ENCODE measurements at places on chromosomes 11 and 22.

DNA sequence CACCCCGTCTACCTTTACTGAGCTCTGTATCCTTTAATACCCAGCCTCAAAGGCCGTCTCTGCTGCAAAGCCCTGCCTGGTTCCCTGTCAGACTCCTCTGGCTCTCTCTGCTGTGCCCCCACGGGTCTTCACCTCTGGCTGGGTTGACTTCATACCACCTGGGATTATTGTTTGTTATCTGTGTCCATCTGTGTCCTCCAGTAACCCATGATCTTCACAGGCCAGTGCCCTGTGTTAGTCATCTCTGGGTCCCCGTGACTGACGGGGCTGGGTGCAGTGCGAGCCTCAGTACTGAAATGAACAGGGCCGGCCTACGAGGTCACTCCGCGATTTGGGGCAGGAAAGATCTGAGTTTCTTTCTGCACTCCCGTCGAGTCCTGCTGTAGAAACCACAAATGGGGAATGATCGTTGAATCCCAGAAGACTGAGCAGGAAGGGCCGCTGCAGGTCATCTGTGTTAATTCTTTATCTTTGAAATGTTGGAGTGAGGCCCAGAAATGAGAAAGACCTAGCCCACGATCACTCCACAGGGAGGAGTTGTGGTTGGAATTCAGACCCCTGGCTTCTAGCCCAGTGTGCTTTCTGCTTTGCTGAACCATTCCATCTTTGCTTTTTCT, 12.3 kb upstream of the TUB start:
- DNase-seq = peak; percentile 4

GRCh38 chr11:13287036-13287435, 9.4 kb downstream of the BMAL1 start:
- no peak for DNase-seq

- peak; percentile 53 for DNase-seq
Observed at GRCh38 chr11:61111786-61112517, 9.7 kb downstream of the CD5 start.

DNA sequence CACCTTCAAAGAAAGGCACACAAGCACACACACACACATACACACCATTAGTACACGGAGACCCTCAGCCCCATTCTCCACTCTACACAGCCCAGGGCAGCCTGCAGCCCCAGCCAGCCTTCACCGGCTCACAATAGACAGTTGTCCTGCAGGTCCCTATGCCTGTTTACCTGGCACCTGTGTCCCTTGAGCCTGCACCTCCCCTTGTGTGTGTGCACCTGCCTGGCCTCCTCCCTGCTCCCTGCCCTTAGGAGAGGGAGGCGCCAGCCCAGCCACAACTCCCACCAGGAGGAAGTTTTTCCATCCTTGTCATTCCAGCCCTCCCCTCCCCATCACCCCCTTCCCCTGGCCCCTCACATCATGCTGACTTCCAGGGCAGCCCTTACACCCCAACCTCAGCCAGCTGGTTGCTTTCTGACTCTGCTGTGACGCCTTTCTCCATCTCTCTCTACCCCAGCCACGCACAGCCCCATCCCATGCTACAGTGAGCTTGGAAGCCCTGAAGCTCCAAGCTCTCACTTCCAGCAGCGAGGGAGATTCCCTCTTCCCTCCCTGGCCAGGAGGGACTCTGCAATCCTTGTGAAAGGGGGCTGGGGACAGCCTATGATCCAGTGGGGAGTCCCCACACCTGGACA, 4.4 kb downstream of the AHNAK start:
- no peak for DNase-seq

DNA sequence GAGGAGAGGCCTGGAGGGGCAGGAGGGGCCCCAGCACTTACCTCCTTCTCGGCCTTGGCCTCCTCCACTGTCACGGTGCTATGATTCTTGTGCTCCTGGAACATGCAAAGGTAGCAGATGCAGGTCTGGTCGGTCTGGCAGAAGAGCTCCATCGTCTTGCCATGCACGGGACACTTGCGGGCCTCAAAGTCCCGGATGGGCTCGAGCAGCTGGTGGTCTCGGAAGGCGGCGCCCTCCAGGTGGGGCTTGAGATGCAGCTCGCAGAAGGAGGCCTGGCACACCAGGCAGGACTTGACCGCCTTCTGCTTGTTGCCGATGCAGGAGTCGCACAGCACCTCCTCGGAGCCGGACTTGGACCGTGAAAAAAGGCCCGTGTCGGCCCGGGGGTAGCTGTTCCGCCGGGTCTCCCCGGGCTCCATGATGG, 714 bp downstream of the TRIM29 start:
- DNase-seq = no peak

GRCh38 chr22:49018601-49019000, 809.1 kb downstream of the BRD1 start:
- no peak for DNase-seq

DNA sequence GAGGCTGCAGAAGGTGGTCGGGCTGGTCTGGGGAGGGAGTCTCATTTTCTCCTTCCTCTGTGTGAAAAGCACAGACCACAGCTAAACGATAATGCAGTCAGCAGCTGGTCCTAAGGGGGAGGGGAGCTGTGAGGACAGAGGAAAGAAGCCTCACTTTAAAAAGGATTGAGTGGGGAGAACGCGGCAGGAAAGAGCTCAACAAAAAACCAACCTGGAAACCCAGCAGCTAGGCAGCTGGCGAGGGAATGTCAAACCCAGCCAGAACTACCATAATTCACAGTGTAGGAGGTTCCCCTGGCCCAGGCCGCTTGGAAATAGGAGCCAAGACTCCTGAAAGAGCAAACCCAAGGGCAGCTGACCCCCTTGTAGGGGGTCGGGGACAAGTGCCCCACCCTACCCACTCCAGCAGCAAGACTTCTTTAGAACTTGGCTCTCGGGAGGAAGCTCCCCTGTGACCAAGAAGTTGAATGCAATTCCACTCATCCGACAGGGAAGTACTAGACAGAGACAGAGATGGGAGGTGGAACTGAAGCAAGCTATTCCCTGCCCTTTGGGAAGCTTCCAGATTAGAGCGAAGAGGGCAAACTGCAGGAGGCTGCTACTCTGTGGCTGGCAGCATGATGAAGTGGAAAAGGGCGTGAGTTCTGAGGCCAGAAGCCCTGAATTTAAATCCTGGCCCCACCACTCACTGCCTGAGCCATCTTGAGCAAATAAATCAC, 16.5 kb upstream of the DGKZ start:
- no peak for DNase-seq

GRCh38 chr22:48579043-48579927, 1248.4 kb downstream of the BRD1 start:
- DNase-seq = no peak

DNA sequence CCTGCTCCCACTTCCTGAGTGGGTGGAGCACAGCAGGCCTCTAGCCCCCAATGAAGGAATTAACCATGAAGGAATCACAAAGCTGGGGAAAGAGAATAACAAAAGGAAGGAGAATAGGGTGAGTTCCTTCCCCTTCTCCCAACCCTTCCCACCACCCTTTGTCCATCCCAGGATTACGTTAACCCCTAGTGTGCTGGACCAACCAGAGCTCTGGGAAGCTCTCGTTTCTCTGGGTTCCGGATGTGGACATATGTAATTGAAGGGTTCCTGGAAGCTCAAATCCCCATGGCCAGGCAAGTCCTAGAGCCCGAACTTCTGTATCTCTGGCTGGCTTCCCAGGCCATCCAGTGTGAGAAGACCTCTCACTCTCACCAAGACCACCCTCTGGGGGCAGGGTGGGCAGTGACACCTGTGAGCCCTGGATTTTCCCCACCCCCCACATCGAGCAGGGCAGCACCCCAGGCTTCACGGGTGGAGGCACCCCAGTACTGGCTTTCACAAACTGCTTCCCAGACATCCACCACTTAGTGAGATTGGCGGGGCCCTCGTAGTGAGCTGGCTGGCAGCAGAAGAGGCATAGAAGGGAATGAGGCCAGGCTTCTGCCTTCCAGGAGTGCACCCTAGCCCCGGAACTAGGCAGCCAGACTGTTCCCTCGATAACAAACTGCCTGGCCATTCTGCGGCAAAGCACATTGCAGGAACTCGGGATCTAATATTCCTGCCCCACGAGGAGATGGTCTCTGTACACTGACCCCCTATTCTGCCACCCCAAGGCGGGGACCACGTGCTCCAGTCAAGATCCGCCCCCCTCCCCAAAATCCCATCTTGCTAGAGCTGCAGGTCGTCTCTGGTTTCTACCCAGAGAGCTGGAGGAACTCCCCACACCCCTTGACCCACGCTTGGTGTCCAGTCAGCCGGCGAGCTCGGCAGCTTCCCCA, 2.1 kb downstream of the NECTIN1 start:
- DNase-seq = no peak

DNA sequence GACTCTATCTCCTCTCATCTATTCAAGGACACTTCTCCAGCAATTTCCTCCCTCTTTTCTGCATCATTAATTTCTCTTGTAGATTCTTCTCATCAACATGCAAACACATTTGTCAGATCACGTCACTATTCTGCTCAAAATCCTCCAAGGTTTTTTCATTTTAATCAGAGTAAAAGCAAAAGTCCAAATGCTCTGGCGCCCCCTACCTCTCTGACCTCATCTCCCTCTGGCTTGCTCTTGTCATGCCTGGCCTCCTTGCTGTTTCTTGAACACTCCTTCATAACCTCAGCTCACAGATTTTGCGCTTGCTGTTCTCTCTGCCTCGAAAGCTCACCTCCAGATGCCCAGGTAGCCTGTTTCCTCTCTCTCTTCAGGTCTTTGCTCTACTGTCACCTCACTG, 22.4 kb downstream of the RTCB start:
- no peak for DNase-seq

DNA sequence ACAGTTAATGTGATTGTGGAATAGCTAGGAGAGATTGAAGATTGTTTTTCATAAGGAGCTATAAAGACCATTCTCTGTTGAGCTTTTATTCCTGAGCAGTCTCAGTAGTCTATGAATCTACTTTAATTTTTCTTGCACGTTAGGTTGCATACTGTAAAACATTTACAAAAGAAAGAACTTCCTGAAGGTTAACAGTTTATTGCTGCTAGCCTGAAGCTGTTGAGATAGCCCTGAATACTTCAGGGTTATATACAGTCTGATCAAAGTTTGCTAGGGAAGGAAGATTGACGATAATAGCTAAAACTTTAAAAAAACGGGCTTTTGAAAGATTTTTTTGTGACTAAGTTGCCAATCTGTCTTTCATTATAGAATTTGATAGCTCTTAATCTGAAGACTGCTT, 64.8 kb downstream of the PPP6R3 start:
- no peak for DNase-seq

DNA sequence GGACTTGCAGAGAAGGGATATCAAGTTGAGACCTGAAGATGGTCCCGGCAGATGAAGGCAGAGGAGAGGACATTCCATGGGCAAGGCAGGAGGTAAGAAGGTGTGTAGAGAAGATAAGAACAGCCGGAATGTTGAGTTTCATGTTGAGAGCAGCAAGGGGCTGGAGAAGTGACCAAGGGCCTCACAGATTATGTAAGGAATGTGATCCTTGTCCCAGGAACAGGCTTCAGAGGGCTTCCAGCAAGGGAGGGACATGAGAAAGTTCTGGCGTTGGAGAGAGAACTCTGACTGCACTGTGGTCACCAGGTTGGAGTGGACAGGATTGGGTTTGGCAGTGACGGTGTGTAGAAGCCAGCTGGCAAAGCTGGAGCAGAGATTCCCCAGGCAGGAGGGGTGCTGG, 27.6 kb upstream of the PPFIA1 start:
- no peak for DNase-seq

DNA sequence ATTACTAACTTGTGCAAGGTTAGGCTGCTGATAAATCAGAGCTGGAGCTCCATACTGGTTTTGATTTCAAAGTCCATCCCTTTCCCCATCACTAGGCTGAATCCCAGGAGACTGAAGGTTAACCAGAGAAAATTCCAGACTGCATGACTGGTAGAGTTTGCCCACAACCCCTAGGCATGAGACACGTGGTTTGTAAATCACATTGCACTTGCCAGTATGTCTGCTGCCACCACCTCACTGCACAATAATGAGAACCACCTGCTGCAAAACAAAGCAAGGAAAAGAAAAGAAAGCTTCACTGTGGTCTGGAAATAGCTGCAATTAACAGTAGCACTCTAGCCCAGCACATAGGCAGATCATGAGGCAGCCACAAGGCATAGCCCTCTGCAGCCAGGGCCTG, 67.6 kb upstream of the NTM start:
- no peak for DNase-seq

DNA sequence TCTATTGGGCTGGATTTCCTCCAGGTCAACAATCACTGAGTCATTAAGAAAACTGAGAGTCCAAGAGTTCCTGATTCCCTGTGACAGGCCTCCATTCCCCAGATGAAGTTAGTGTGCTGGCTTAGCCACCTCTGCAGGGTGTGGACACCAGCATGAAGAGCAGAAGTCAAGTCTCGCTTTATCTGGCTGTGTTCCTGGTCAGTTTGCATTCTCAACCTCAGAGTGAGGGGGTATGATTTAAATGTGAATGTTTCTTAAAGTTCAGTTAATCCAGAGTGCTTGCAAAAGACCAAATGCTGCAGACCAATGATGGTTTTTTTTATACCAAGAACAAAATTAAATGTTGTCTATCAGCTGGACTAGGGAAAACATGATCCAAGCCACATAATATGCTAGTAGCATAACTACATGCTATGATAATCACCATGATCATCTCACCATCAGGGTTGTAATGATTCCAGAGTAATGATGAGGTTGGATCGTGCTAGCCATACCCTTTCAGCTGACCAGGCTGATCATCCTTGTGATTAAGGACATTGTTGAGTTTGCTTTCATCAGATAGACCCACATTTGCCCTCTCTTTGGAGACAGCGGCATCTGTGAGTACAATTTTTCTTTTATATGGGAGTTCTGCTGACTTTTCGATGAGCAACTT, 145.8 kb upstream of the ARHGAP20 start:
- DNase-seq = no peak

- no peak for DNase-seq
Observed at GRCh38 chr11:96316869-96317268, 26.1 kb downstream of the MAML2 start.

DNA sequence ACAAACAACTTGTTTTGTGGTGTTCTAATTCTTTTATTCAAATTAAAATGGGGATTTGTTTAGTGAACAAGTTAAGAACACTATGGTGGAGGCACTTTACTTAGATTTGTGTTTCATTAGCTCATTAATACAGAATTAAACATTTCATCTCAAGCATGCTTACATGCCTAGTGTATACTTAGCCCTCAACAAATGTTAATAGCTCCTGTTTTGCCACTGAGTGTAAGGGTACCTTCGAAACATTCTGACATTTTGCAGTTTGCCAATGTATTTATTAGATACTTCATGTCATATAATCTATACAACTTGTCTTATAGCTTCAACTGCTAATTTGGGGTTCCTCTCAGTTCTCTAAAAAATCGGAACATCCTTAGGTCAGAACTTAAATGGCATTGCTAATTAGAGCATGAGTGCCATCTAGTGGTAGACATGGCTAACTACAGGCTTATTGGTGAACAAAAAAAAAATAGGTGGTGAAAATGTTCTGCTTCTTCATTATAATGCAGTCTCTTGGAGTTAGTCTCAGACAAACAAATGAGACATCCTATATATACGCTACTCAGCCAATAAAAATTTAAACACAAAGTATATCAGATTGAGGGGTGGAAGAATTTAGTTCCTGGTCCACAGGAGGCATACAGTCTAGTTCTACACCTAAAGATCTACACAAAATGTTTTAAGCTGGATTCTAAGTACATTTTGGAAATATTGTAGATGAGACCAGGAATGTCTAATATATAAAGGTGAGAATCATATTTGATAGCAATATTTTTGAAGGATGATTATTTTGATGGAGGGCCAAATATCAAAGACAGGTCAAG, 4.9 kb upstream of the CNTN5 start:
- no peak for DNase-seq

- DNase-seq = no peak
Observed at GRCh38 chr22:23779731-23780130, 7.0 kb upstream of the SMARCB1 start.
